ENCODE measurements at places on chromosomes 12 and 14. TPM values are rescaled to one million over a fixed set of nuclear protein-coding genes. Genes with fewer than 3 reads are reported as not detected.

STYX gene
- total RNA-seq, result 22.3 TPM

DNA sequence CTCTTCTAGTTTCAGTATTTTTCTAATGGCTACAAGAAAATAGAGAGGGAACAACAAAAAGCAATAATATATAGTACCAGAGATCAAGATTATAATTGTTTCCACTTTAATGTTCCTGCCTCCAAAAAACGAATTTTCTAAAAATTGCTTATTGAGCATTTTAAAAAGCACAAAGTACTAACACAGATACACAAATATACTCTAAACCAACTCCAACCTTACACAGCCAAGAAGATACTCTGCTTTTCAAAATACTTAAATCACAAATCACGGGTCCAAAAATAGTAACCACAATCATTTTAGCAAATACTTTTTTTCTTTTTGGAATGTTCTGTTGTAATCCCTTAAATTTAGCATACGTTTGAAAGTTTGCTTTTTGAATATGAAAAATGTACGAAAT lies 2.0 kb downstream of the YAF2 start:
- no peak for DNase-seq

KLHL33 gene
- total RNA-seq, result not detected

- DNase-seq, result no peak
These were observed 103.8 kb downstream of the TBX5 start for GRCh38 chr12:114302117-114302516.

TMEM229B gene
- 2.9 TPM for total RNA-seq

DNA sequence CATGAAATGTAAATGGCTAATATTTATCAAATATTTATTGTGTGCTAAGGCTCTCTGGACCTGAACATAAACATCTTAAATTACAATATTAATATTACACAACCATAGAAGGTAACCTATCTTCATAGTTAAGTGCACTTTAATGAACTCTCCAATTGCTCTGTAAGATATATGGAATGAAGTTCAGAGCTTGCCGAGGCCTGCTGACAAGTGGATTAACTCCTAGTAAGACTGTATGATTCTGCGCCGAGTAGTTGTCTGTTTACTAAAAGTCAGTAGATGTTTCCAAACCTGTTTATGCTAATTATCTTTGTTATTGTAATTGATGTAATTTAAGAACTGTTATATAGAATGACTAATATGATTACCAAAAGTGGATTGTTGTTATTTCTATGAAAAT lies 77.2 kb downstream of the PTPRR start:
- no peak for DNase-seq

- DNase-seq, result no peak
These were observed 14.0 kb upstream of the DPF3 start for GRCh38 chr14:72907886-72908285.

MYH7 gene
- total RNA-seq, result not detected

C14orf39 gene
- total RNA-seq, result 0.24 TPM

DNA sequence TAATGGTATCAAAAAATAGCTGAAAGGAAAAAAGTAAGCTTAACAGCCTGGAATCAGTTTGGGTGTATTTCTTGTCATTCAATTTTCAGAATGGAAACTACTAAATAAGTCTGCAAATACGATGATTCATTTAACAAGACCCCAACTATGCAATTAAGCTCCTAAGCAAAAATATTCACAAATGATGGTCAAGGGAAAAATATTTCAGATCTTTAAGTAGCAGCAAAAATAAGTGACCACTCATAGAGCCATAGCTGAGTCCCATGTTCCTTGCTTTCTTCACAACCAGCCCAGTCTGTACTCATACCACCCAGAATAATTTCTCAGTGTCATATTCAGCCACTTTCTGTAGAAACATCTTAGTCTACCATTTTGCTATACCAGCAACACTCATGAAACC lies 185.4 kb downstream of the PPM1H start:
- DNase-seq, result no peak

POC1B gene
- total RNA-seq, result 21.5 TPM

DNA sequence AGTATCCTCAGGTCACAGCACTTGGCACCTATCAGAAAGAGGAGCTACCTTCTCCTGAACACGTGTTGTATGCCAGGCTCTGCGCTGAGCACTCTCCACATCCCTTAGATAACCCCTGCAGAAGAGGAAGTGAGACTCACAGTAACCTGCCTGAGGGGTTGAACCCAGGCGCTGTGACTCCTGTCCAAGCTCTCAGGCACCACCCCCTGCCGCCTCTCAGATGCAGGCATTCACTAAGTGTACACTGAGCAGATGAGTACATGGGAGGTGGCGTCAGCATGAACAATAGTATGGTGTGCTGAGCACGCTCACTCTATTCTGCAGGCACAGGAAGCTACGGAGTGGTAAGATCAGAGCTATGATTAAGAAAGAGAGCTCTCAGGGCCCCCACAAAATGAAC lies 21.0 kb upstream of the RIC8B start:
- no peak for DNase-seq

DNA sequence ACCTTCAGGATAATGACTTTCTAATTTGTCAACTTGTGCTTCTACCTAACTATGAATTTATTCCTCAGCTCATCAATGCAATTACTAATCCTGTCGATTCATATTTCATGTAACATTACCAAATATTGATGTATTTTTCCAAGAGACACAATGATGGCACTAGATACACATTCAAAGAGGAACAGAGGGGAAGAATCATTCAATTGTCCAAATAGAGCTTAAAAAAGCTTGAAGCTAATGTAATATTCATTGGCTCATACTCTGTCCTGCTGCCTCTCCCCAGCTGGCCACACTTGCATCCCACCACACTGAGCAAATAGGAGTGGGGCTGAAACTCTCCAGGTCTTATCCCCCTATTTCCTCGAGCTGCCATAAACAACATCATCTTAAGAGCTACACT lies 9.3 kb downstream of the TESPA1 start:
- DNase-seq, result no peak
